ENCODE measurements at places on chromosomes 3 and 15. TPM values are rescaled to one million over a fixed set of nuclear protein-coding genes. Genes with fewer than 3 reads are reported as not detected.

DNA sequence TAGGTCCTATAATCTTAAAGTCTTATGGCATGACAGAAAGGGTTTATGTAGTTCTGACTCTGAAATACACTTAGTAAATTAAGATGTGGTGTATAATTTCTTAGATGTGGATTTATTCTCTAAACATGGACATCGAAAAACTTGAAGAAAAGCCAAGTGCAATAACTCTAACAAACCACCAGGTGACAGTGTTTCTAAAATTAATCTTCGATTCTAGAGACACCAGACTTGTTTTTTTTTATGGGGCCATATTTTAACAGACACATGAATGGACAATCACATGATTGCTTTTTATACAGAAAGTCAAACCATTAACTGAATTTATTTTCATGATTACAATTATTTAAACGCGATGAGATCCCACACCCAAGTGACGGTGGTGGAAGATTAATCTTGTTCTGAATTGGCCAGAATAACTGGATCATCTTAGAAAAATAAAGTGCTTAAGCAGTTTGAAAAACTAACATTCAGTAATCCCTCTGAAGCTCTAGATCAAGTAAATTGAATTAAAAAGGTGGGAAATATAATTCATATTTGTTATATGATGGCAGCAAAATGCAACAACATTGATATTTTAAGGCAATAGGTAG is 305.1 kb downstream of the LSAMP start:
- DNase-seq, result no peak
- H3K27me3 ChIP-seq, result no peaks in the 10 kb centered on the region
- H3K27ac ChIP-seq, result no peak overlapping the region

DNA sequence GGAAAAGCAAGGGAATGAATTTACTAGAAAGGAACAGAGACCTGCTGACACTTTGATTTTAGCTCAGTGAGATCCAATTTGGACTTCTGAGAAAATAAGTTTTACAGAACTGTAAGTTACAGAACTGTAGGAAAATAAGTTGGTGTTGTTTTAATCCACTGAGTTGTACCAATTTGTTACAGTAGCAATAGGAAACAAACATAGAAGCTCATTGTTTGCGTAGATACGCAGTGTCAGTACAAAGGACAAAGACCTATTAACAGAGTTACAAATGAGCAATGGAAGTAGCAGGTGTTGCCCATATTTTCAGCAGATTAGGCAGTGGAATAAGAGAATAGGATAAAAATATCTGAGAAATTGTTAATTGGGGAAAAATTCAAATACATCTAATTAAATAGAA is 385.8 kb upstream of the CNTN6 start:
- H3K4me1 ChIP-seq, result no peaks in the 10 kb centered on the region
- no peak overlapping the region for H3K27ac ChIP-seq
- DNase-seq, result no peak
- H3K27me3 ChIP-seq, result no peaks in the 10 kb centered on the region

- no peak for DNase-seq
- no peak overlapping the region for H3K27ac ChIP-seq
- H3K4me3 ChIP-seq, result no peak overlapping the region
- H3K27me3 ChIP-seq, result no peaks in the 10 kb centered on the region
These were observed 17.8 kb downstream of the USP3 start for GRCh38 chr15:63522225-63522578.

GRCh38 chr15:77627581-77627980 is 5.1 kb downstream of the LINGO1 start:
- H3K36me3 ChIP-seq, result no peaks in the 10 kb centered on the region
- no peak overlapping the region for H3K27ac ChIP-seq
- no peak overlapping the region for H3K4me3 ChIP-seq
- H3K27me3 ChIP-seq, result peaks cover 26% of the 10 kb centered on the region

- H3K4me3 ChIP-seq, result no peak overlapping the region
- peaks cover 5% of the 10 kb centered on the region for H3K27me3 ChIP-seq
- H3K4me1 ChIP-seq, result peaks cover 59% of the 10 kb centered on the region
- DNase-seq, result peak; percentile 83
These were observed 261.3 kb downstream of the RPLP1 start for GRCh38 chr15:69713726-69714559.

- no peak for DNase-seq
- no peaks in the 10 kb centered on the region for H3K36me3 ChIP-seq
- H3K27ac ChIP-seq, result no peak overlapping the region
- H3K4me1 ChIP-seq, result peaks cover 3% of the 10 kb centered on the region
- H3K4me3 ChIP-seq, result no peak overlapping the region
- H3K27me3 ChIP-seq, result peaks cover 6% of the 10 kb centered on the region
These were observed 437.4 kb upstream of the TPRG1 start for GRCh38 chr3:188734395-188734794.

- no peak for DNase-seq
- peak overlapping the region; percentile 15 for H3K4me3 ChIP-seq
- H3K27me3 ChIP-seq, result no peaks in the 10 kb centered on the region
- peaks cover 37% of the 10 kb centered on the region for H3K36me3 ChIP-seq
- H3K4me1 ChIP-seq, result peaks cover 78% of the 10 kb centered on the region
These were observed 21.4 kb downstream of the TBC1D2B start for GRCh38 chr15:78055919-78056713.

- H3K4me1 ChIP-seq, result peaks cover 23% of the 10 kb centered on the region
- H3K27me3 ChIP-seq, result peaks cover 14% of the 10 kb centered on the region
- no peak overlapping the region for H3K27ac ChIP-seq
- no peak overlapping the region for H3K4me3 ChIP-seq
- DNase-seq, result no peak
These were observed 1.1 kb upstream of the ECT2 start for GRCh38 chr3:172749230-172749965.

DNA sequence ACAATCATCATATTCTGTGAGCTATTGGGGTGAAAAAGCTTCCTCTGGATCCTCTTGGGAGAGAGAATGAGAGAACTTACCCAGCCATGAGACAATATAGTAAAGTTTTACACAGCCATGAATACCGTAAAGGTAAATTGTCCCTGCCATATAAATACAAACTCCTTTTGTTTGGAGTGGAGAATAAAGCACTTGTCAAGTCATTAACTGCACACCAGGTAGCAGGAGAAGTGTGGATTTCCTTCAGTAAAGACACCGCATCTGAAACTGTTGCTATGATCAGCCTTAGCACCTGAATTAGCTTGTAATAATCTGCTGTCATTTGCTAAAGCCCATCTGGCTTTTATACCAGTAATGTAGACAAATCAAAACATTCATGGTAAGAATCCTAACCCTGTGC is 336.6 kb upstream of the SLCO3A1 start:
- no peak for DNase-seq
- H3K4me3 ChIP-seq, result no peak overlapping the region
- no peaks in the 10 kb centered on the region for H3K4me1 ChIP-seq

DNA sequence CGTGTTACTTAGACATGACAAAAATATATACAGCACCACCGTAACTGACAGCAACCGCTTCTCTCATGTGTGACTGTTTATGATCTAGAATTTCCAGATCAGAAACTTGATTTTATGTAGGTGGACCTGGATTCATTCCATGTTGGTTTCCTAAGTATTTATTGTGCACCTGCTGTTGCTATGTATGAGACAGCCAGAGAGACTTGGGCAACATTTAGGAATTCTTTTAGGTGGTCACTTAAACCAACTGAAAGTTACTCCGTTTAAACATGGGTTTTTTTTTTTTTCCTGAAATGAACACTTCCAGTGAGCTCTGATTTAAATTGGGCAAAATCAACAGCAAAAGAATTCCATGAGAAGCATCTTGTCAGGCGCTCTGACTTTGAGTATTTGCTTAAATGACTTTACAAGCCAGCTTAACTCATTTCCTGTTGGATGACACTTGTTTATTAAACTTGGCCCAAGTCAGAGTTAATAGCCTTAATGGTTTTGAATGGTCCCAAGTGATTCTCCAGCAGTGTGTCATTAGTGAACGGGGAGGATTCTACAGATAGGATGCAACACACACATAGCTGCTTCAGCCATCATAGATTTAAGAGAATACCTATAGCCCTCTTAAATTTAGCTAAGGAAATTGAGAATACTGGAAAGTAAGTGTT is 31.8 kb downstream of the MITF start:
- H3K4me1 ChIP-seq, result no peaks in the 10 kb centered on the region
- no peak for DNase-seq
- H3K4me3 ChIP-seq, result no peak overlapping the region
- no peaks in the 10 kb centered on the region for H3K27me3 ChIP-seq
- H3K27ac ChIP-seq, result no peak overlapping the region

- H3K4me1 ChIP-seq, result peaks cover 4% of the 10 kb centered on the region
- H3K36me3 ChIP-seq, result no peaks in the 10 kb centered on the region
- DNase-seq, result no peak
- peaks cover 46% of the 10 kb centered on the region for H3K27me3 ChIP-seq
- H3K4me3 ChIP-seq, result no peak overlapping the region
- no peak overlapping the region for H3K27ac ChIP-seq
These were observed 140.8 kb downstream of the SMAD6 start for GRCh38 chr15:66842710-66843441.

DNA sequence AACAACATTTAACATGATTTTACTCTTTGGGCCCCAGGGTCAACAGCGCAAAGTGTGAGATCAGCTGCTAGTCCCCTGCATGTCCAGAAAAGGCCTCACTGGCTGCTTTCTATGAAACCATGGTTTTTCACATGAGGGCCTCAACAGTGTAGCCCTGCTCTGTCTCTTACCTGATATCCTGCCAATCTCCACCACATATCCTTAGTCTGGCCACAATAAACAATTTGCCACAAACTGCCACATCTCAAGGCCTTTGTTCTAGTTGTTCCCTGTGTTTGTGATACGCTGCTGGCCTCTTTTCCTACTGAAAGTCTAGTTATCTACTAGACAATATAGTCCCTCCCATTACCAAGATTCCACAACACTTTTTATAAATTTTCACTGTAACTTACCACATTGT is 17.7 kb downstream of the VPS39 start:
- DNase-seq, result no peak
- H3K27me3 ChIP-seq, result no peaks in the 10 kb centered on the region
- no peak overlapping the region for H3K4me3 ChIP-seq
- peaks cover 74% of the 10 kb centered on the region for H3K36me3 ChIP-seq
- peaks cover 40% of the 10 kb centered on the region for H3K4me1 ChIP-seq
- H3K27ac ChIP-seq, result peak overlapping the region; percentile 53

GRCh38 chr3:82875401-82875800 is 1114.0 kb upstream of the GBE1 start:
- no peak overlapping the region for H3K4me3 ChIP-seq
- no peak overlapping the region for H3K27ac ChIP-seq
- DNase-seq, result no peak
- H3K4me1 ChIP-seq, result no peaks in the 10 kb centered on the region
- no peaks in the 10 kb centered on the region for H3K36me3 ChIP-seq
- no peaks in the 10 kb centered on the region for H3K27me3 ChIP-seq

- no peak overlapping the region for H3K27ac ChIP-seq
- DNase-seq, result no peak
- peaks cover 45% of the 10 kb centered on the region for H3K36me3 ChIP-seq
- H3K4me1 ChIP-seq, result peaks cover 9% of the 10 kb centered on the region
These were observed 36.4 kb downstream of the RIOX2 start for GRCh38 chr3:97935842-97936241.

The C3orf85 gene
- total RNA-seq, result not detected

The ITIH3 gene
- not detected for total RNA-seq

The MOBP gene
- total RNA-seq, result 0.14 TPM

The DNAJC19 gene
- total RNA-seq, result 62.2 TPM

The TNIK gene
- total RNA-seq, result 39.9 TPM

The EPHB3 gene
- not detected for total RNA-seq

The ITPR1 gene
- 117 TPM for total RNA-seq

The PRR20G gene
- total RNA-seq, result not detected

The GOLGA6L6 gene
- total RNA-seq, result not detected

The GOLGA6A gene
- not detected for total RNA-seq

The SPESP1 gene
- 0.97 TPM for total RNA-seq

The TLE3 gene
- total RNA-seq, result 102 TPM

The VIPR1 gene
- total RNA-seq, result 0.51 TPM
